ENCODE measurements at places on chromosomes 4 and X. TPM values are rescaled to one million over a fixed set of nuclear protein-coding genes. Genes with fewer than 3 reads are reported as not detected.

Gene ART3
- not detected for total RNA-seq

Gene ERVMER34-1
- under 0.01 TPM for total RNA-seq

Gene GAGE12F
- total RNA-seq: not detected

Gene FOXO4
- total RNA-seq: 6.9 TPM

Gene HSPA4L
- 8.5 TPM for total RNA-seq

Gene SLITRK2
- 0.66 TPM for total RNA-seq

Gene IDS
- total RNA-seq: 21.3 TPM

Gene CITED1
- total RNA-seq: 0.17 TPM

Gene XAGE1A
- not detected for total RNA-seq

Gene IL2
- total RNA-seq: not detected

Gene NAP1L2
- 3.6 TPM for total RNA-seq

Gene NAT8L
- 0.26 TPM for total RNA-seq

Gene PPARGC1A
- 4.4 TPM for total RNA-seq

Gene SPATA18
- total RNA-seq: 17.7 TPM

Gene SPANXA1
- not detected for total RNA-seq

Gene NPY5R
- total RNA-seq: not detected

Gene ARX
- total RNA-seq: not detected

Gene USO1
- 101 TPM for total RNA-seq

Gene BEX5
- total RNA-seq: not detected

Gene TAF9B
- 29.1 TPM for total RNA-seq

Gene SUPT20HL2
- not detected for total RNA-seq

Gene SPACA5B
- not detected for total RNA-seq

Gene GPR82
- total RNA-seq: not detected

Gene RPL10
- 2,319 TPM for total RNA-seq

Gene EDA
- 0.26 TPM for total RNA-seq

Gene SOX3
- not detected for total RNA-seq

Gene ELF4
- total RNA-seq: 9.9 TPM

Gene IDH3G
- total RNA-seq: 37.8 TPM

Gene RENBP
- total RNA-seq: 5.4 TPM

Gene YY2
- 1.0 TPM for total RNA-seq

Gene CXCL6
- total RNA-seq: 0.77 TPM

Gene DNAAF6
- total RNA-seq: not detected

Gene ODAPH
- not detected for total RNA-seq

Gene TNIP3
- 0.50 TPM for total RNA-seq

Gene CSAG2
- not detected for total RNA-seq

Gene FABP2
- total RNA-seq: not detected

Gene SMAD1
- total RNA-seq: 13.0 TPM

Gene TMEM31
- not detected for total RNA-seq

Gene EXOC1L
- total RNA-seq: not detected

Gene NHSL2
- total RNA-seq: 4.1 TPM

Gene CACNA1F
- total RNA-seq: 0.26 TPM

Gene STAP1
- total RNA-seq: not detected

Gene IL13RA1
- 67.4 TPM for total RNA-seq

Gene SPANXN4
- not detected for total RNA-seq

Gene LPAR4
- total RNA-seq: 0.50 TPM

Measured in fibroblast of lung (primary cell).